CD4-positive, alpha-beta T cell treated with Interleukin-21 for 1 hour (primary cell): ENCODE measurements at places on chromosomes 7 and 10.

- no peak for DNase-seq
Measured at GRCh38 chr10:5862360-5862961, 27.2 kb downstream of the ANKRD16 start.

GRCh38 chr7:135714534-135715009 lies 13.4 kb downstream of the SLC13A4 start:
- DNase-seq = no peak

DNA sequence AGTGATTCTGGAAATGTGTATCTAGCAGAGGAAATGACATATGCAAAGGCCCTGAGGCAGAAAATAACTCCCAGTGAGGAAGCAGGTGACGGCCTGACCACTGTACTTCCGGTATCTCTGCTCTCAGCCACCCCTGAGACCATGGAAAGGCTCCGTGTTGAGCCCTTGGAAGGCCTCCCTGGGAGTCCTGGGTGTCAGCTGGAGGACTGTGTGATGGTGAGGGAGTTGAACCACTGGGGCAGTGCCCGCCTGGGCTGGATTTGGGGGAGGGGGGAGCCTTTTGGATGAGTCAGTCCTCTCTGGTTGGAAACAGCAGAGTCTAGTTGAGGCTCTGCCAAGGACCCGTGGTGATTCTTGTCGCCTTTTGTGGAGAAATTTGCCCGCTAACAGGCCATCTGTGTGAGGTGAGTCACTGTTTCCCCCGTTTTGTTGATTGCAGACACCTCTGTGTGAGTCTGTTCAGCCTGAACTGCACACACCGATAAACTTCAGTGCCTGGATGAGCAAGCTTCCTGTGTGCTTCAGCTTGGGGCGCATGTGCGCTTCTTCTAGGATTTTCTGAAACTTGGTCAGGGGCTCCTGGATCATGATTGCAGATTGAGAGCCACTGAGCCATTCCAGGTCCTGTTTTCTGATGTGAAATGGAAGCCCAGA lies 98.6 kb downstream of the GRK5 start:
- DNase-seq = peak; percentile 86

DNA sequence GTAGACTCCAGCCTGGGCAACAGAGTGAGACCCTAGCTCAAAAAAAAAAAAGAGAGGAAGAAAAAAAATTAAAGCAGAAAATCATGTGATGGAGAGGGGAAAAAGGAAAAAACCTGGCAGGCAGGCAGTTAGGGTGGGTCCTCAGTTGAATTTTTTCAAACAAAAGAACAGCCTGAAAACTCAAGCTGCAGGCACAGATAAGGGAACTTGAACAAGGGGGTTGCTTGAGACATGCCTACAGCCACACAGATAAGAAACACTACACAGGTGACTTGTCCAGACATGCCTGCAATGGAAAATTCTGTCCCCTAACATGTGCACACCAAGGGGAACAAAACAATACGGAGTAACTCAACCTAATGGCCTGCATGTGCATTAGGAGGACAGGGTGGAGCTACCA lies 19.2 kb downstream of the VIM start:
- DNase-seq = no peak

GRCh38 chr10:15043674-15044073 lies at the start of gene OLAH:
TSS of gene OLAH (plus strand) at chr10:15043943. CDS start at chr10:15047289, 3,346 bp downstream.
- DNase-seq = no peak

DNA sequence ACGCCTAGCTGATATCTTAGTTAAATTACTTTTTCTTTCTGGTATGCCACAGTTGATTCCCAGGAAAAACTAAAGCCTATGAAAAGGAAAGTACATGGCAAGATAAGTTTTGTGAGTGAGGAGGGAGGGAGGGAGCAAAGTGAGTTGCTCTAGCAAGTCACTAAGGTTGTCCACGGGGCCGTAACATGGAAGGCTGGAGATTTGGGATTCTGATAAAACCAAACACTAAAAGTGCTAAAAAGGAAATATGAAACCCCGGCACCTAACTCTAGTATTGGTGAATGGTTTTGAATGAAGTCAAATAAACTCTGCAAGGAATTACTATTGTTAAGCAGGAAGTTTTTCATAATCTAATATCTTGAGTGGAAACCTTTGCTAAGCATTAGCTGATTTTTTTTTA lies 1.7 kb downstream of the AGR2 start:
- no peak for DNase-seq

GRCh38 chr10:77784856-77785255 lies 141.7 kb downstream of the DLG5 start:
- no peak for DNase-seq

DNA sequence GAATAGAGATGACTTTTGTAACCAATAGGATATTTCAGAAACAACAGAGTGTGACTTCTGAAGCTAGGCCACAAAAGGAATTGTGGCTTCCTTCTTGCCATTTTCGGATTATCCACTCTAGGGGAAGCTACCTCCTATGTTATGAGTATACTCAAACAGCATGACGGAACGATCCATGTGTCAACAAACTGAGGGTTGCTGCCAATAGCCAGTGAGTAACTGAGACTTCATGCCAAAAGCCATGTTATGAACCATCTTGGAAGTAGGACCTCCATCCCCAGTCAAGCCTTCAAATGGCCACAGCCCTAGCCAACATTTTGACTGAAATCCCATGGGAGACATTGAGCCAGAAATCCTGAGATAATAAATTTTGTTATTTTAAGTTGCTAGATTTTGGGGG lies 69.0 kb upstream of the IL6 start:
- DNase-seq = no peak

DNA sequence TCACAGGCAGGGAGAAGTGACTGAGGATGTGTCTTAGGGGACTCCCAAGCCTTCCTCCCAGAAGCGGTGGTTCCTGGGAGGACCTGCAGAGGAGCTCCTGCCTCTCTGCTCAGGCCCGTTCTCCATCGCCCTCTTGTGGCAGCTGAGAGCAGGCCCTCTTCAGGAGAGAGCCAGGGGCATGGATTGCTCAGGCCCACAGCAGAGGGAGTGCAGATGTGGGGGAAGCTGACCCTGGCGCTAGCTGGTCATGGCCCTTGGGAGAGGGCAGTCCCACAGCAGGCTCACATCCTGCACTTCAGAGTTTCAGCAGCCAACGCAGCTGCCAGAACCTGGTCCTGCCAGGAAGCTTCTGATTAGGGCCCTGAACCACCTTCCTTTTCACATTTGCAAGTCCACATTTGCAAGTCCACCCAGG lies 94.8 kb upstream of the TARP start:
- peak; percentile 80 for DNase-seq

GRCh38 chr10:70666960-70667798 lies 5.1 kb upstream of the ADAMTS14 start:
- no peak for DNase-seq

DNA sequence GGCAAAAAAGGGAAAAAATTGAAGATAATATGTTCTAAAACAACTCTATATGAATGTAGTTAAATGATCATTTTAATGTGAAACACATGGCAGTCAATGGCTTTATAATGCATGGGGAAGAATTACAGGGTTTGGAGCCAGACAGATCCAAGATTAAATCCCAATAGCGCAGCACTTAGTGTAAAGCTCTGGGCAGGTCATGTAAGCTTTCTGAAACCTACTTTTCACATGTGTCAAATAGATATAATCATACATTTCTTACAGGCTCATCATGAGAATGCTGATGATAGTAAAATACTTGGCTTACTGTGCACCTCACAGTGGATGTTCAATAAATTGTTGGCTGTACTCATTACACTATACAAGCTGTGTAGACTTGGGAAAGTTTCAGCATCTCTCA lies 48.0 kb upstream of the ZNF365 start:
- DNase-seq = no peak

GRCh38 chr7:134836447-134836846 lies 57.0 kb downstream of the CALD1 start:
- DNase-seq = no peak

DNA sequence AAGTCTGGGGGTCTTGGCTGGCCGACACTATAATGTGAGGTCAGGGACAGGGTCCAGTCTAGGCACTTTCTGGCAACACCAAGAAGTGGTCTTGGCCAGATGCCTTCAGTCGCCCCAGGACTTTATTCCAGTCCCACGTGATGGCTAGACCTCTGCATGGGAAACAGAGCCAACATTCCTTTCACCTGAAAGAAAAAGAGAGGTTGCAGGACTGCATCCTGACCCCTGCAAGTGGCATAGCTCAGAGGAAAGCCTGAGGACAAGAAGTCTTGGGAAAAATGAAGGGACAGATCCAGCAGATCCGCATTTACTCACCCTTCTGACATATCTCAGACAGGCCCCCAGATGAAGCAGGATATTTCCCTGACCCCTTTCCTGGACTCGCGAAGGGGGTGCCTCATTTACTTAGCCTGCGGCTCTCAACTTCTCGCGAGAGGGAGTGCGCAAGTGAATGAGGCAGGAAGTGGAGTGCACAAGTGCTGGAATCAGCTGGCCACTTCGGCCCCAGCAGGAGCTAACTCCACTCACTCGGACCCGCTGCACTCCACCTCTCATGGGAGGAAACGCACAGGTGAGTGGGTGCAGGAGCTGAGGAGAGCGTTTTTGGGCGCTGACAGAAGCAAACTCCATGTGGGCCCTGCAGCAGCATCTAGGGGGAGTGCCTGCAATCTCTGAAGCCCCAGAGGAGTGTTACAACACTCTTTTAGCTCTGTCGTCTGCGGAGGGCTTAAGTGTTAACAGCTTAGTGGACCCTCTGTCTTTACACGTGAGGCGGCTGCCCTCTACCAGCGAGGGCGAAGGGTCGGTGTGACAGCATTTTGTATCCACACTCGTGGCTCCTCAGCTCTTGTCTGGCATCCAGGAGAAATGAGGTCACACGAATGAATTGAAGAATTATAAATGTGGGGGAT lies 916.2 kb upstream of the GHITM start:
- DNase-seq = no peak

GRCh38 chr7:44144968-44145478 lies 3.9 kb upstream of the MYL7 start:
- no peak for DNase-seq

DNA sequence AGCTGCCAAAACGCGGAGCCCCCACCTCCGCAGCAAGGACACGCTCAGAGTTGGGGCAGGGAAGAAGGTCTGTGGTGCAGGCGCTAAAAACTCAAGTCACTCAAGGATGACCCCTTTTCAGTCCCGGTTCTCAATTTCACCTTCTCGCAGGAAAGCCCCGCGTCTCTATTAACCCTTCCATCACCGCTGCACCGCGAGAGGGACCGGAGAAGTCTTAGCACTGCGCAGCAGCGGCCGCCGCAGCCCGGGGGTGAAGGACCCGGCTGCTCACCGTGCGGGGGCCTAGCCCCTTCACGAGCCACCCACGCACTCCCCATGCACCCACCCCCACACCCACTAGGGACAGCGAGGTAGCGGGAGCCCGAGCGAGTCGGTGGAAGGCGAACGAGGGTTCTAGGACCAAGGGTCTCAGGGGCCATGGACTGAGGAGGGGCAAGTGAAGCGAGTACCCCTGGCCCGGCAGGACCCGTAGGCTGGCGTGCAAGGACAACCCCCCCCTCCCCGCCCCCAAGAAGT lies 162.9 kb downstream of the SH3PXD2A start:
- peak; percentile 25 for DNase-seq

DNA sequence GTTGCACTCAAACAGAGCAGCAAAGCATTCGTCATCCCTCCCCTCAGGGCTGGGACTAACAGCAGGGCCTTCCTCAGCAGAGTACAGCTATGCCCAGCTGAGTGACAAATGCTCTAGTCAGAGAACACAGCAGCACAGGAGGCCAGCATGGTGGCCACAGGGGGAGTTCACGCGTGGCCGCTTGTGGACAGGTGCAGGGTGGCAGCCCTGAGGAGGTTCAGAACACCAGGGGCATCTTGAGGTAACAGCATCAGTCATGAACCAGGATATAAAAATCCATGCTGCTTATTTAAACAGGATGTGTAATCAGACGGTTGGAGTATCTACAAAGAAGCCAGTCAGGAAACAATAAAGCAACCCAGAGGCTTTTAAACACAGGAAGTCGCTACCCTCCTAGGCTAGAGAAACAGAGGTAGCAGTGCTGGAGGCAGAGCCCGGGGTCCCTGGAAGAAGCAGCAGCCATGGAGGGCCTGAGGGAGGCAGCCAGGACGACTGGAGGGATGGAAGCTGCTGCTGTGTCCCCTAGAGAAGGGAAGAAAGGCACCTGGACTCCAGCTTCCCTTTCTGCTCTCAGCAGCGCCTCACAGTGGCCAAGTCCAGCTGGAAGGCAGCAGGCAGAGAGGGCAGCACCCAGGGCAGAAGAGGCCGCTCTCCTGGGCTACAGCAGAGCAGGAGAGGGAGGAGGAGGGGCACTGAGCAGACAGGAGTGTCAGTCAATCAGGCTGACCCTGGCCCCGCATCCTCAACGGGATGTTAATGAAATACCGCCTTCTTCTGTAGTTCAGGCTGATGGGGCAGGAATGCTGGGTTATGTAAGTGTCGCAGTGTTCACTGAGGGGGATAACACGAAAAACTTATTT lies 70.8 kb upstream of the UCN3 start:
- DNase-seq = peak; percentile 70

- DNase-seq = no peak
Measured at GRCh38 chr10:79128923-79129305, 60.1 kb downstream of the ZMIZ1 start.

DNA sequence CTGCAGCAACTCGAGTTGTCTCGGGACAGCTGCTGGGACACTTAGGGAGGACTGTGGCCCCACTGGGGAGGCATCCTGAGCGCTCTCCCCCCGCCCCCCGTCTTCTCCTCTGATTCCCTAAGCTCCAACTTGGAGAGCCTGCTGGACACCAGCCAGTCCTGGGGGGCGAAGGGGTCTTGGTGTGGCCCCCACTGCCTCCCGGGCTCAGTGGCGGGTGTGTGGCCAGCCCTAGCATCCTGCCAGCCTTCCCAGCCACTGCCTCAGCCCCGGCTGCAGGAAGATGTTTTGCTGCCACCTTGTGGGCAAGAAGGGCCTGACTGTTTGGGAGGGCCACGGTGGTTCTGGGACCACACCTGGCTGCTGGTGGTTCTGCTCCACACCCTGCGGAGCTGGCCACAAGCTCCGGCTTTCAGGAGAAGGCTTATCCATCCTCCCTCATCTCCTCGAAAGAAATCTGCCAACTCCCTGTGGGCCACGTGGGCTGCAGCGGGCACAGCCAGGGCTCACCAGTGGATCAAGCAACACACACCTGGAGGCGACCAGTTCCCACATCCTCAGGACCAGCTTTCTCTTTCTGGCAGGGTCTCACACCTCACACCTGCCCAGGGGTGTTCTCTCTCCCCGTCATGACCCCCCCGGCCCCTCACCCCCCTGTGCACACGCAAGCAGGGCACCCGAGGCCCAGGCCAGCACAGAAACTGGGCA lies 24.8 kb downstream of the AGAP3 start:
- peak; percentile 79 for DNase-seq

DNA sequence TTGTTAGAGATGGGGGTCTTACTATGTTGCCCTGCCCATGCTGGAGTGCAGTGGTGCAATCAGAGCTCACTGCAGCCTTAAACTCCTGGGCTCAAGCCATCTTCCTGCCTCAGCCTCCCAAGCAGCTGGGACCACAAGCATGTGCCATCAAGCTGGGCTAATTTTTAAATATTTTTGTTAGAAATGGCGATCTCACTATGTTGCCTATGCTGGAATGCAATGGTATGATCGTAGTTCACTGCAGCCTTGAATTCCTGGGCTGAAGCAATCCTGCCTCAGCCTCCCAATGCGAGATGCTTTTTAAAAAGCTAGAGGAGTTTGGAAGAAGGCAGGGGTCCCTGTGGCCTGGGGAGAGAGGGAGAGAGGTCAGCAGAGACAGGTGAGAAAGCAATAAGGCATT lies 600.1 kb upstream of the AUTS2 start:
- DNase-seq = no peak
